ENCODE measurements at places on chromosomes 2 and 18.

- no peak for DNase-seq
Observed at GRCh38 chr18:55934821-55935220, 346.8 kb upstream of the TCF4 start.

- no peak for DNase-seq
Observed at GRCh38 chr2:234694244-234695013, 197.5 kb upstream of the ARL4C start.

GRCh38 chr2:64610316-64610855 is 43.3 kb downstream of the SERTAD2 start:
- DNase-seq: no peak

DNA sequence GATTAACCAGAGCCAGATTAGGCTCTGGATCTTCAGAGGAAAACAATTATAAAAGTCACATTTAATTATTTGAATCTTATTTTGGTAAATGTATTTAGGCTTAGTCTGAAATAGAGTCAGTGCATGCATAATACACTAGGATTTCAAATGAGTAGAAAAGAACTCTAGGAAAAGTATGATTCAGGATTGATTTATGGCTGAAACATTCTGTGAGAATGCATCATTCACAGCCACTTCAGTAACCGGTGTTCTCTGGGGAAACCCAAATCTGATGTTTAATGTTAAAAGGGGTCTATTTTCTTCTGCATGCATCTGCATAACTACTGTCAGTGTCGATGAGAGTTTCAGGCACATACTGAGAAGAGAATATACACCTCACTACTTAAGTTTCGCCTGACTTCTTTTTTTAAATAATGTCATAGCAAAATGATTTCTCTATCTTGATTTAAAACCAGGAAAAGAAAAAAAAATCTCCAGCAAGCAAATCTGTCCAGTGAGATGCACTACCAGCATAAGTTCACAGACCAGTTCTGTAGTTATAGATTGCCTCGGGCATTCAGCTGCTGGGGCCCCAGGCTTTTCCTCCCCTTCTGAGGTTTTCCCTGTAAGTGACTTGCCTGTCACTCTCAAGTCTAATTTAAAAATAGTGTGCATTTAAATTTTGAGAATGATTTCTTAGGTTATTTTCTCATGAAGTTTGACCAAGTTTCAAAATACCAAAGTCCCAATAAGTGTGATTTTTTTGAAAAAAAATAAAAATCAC is 501.5 kb downstream of the NR4A2 start:
- DNase-seq: no peak

DNA sequence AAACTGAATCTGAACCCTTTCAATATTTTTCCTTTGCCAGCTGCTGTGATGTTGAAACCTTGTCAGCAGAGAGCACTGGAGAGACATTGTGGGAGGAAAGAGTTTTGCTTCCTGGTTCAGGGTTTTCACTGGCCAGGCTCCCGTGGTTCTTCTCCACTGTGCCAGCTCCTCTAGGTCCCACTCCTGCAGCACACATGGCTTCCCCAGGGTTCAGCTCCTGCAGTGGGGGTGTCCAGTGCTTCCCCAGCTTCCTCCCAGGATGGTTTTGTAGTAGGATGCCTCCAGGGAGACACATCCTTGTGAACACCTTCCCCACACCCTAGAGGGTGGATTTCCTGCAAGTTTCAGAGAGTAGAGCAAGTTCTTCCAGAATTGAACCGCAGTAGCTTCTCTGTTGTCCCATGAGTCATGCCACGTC is 24.0 kb upstream of the SULT1C3 start:
- no peak for DNase-seq

GRCh38 chr2:200131307-200131706 is 175.2 kb upstream of the SPATS2L start:
- no peak for DNase-seq

DNA sequence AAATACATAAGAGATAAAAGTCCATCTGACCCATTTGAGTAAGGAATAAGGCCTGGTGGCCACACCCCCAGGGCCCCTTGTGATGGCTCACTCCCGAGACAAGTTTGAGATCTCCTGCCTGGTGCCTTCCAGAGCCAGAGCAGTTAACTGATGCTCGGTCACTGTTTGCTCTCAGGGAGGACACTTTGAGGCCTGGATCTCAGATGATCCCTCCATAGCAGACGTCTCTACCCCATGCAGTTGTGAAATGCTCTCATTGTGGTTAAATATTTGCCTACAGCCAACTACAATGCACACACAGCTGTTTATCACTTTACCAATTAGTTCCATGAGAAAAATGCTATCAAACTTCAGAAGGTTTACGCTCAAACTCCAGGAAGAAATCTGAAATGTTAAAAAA is 12.3 kb downstream of the GYPC start:
- no peak for DNase-seq

DNA sequence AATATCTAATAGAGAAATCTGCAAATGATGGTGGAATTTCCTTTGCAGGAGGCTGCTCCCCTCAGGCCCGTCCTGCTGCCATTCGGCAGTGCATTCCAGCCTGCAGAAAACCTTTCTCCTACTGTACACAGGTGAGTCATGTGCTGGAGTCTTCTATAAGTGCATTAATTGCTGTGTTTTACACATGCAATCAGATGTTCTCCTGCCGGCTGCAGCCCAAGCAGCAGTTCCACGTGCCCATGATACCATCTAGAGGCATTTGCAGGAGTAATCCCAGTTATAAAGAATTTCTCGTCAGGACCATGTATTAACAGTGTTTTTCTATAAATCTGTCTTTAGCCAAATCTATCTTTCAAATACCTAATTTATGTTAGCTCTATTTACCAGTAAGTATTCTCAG is 304.7 kb upstream of the HNMT start:
- no peak for DNase-seq

GRCh38 chr2:175468431-175469098 is 287.1 kb upstream of the ATP5MC3 start:
- no peak for DNase-seq

DNA sequence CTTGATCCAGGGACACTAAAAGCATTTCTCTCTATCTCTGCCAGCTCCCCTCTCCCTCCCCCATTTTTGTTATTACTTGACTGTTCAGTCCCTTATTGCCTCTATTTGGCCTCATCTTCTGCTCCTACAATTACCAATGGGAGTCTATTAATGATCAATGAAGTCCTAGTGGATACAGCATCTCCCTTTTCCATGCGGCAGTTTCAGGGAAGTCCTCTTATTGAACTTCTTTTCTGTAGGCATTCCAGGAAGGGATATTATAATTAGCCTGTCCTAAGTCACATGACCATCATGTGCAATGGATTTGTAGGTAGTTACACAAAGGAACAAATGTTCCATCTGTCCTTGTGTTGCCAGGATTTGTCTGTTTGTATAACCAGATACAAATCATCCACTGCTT is 495.1 kb upstream of the CNTNAP5 start:
- no peak for DNase-seq

DNA sequence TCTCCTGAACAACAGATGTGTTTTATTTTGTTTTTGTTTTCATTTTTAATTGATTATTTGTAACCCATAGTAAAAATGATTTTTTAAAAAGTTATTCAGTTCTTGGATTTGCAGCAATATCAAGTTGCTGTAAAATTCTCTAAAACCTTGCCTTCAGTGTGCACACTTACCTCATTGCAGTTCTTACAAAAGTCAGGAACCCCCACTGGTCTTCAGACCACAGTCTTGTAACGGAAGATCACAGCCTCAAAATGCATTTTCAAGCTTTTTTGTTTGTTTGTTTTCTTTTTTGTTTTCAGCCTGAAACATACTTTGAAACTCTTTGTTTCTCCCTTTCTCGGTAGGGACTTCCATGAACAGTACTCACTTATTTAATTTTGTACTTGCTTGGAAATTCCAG is 1012.8 kb upstream of the GYPC start:
- DNase-seq: no peak

DNA sequence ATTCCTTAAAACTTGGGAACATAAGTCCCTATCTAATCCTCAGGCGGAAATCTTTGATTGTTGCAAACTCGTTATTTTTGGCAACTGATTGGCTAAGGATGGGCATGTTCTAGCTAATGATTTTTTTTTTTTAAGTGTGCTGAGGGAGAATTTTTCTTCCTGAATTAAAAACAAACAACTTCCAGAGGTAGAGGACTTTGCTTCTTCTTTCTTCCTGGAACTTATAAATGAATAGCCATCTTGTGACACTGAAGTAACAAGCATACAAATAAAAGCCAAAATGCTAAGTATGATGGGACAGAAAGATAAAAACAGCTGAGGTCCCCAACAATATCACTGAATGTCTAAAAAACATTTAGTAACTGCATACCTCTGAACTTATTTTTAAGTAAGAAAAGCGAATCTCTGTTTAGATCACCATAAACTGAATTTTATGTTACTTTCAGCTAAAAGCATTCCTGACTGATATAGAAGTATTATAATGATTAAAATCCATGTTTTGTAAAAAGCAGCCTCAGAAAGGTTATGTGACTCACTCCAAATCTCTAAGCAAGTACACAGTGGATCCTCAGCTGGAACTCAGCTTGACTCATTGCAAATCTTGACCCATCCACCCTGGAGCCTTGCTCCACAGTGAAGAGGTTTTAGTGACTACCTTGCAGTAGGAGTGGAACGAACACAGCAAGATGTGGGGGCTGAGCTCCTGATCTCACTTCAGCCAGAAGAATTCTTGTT is 344.4 kb downstream of the CLIP4 start:
- DNase-seq: no peak

DNA sequence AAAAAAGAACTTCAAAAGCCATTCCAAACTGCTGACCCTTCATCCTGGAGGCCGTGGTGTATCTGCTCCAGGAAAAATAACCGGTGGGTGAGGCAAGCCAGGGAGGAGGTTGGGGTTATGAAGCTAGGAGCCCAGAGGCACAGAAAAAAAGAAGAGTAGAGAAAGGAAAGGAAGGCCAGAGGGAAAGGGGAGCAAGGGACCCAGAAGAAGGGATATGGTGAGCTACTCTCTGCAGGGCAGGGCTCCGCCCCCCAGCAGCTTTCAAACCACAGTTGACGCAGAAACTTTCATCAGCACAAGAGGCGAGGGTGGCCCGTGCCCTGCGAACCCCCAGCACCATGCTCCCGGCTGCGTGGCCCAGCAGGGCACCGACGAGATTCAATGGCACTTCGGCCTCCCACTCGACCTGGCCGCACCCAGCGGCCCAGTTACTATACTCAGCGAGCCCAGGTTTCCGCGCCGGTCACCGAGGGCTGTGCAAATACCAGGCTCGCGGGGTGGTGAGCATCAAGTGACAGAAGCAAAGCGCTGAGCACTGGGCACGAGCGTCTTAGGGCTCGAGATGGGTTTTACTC is 665 bp downstream of the MCM6 start:
- DNase-seq: peak; percentile 40

DNA sequence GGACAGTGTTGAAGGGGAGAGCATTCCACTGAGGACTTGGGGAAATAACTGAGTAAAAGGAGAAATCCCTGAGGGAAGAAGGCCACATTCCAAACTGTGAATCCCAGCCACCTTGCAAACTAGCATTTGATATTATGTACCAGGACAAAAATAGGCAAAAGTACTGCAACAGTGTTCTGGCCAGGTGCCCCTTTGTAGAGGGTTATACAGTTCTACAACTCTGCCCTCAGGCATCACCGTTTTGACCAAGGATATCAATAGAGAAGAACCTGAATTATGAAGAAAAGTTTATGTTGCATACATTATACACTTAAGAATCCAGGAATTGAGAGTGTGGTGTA is 20.6 kb upstream of the CAVIN2 start:
- DNase-seq: no peak

All from T-helper 1 cell (primary cell).